Stimulated activated CD8-positive, alpha-beta memory T cell treated with anti-CD3 and anti-CD28 coated beads, Interleukin-12 subunit alpha, Interleukin-12 subunit beta, amount 100 ng/mL, for 4 hours (primary cell): ENCODE measurements at places on chromosomes 6 and 20.

DNA sequence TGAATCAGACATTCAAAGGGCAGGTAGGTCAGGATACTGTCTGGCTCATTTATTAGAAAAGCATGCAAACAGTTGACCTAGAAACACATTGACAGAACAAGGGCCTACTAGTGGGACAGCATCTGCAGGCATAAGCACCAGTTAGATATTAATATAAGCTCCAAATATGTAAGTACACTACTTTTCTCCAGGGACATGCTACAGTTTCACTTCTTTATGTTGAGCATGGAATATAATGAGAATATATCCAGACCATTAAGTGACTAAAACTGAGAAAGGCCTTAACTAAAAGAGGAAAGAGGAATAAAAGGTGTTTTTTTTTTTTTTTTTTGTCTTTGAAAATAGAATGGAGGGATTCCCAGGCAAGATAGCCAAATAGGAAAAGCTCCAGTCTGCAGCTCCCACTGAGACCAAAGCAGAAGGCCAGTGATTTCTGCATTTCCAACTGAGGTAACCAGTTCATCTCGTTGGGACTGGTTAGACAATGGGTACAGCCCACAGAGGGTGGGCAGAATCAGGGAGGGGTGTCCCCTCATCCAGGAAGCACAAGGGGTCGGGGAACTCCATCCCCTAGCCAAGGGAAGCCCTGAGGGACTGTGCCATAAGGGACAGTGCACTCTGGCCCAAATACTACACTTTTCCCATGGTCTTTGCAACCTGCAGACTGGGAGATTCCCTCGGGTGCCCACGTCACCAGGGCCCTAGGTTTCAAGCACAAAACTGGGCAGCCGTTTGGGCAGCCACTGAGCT is 251.6 kb downstream of the PHF3 start:
- DNase-seq, result no peak

GRCh38 chr20:10079964-10080363 is 45.2 kb downstream of the ANKEF1 start:
- DNase-seq, result no peak

GRCh38 chr6:140779341-140779740 is 1353.4 kb upstream of the GJE1 start:
- no peak for DNase-seq

- no peak for DNase-seq
These were observed 6.8 kb downstream of the JAG1 start for GRCh38 chr20:10667077-10667401.

DNA sequence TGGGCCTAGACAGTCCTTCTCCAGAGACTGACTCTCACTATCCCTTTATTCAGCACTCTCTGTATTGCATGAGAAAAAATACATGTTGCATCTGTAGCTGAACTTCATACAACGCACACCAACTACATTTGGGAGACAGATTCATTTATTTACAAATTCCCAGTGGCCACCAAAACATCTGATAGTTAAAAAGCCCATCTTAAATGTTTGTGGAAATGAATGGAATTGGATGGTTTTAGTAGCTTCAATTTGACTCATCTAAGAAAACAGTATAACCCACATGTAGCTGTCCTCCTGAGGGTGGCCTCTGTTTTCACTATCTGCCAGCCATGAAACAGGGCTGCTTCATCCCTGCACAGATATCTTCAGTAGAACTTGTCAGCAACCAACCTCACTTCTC is 116.3 kb downstream of the PCSK2 start:
- DNase-seq, result no peak

DNA sequence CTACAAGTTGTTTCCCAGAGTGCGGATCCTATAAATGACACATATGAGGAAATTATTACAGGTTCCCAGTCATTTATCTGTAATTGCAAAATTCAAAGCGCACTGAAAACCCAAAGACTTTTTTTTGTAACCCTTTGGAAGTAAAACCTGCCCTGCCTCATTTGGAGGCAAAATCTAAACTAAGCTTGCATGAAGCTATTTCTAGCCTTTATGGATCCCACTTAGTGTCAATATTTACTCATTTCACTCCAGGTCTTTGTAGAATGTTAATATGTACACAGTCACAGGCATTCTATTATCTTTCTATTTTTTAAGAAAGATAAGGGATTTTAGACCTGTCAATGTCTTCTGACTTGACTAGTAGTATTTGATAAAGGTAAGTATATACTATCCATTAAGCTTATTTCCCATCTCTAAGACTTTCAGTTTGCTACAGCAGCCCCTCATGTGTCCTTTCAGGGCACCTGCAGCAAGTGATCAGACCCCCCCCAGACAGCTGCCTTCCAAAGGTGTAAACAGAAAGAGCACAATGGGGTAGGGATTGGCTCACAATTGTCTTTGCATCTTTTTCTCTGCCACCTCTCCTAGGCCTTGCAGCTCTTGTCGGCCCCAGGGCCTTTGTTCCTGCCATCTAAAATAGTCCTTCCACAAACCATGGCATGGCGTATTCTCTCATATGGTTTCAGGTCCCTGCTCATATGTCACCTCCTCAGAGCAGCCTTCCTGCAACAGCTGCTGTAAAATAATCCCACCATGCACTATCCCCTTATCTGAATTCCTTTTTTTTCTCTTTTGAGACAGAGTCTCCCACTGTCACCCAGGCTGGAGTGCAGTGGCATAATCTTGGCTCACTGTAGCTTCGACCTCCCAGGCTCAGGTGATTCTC is 1.3 kb upstream of the REPS1 start:
- DNase-seq, result no peak

GRCh38 chr20:39356908-39357307 is 394.8 kb downstream of the DHX35 start:
- no peak for DNase-seq

- no peak for DNase-seq
These were observed 804 bp downstream of the C6orf141 start for GRCh38 chr6:49551078-49551865.

GRCh38 chr6:166420351-166420750 is 37.6 kb upstream of the MPC1 start:
- DNase-seq, result no peak

GRCh38 chr6:41187924-41188886 is 12.7 kb downstream of the TREML2 start:
- DNase-seq, result no peak

DNA sequence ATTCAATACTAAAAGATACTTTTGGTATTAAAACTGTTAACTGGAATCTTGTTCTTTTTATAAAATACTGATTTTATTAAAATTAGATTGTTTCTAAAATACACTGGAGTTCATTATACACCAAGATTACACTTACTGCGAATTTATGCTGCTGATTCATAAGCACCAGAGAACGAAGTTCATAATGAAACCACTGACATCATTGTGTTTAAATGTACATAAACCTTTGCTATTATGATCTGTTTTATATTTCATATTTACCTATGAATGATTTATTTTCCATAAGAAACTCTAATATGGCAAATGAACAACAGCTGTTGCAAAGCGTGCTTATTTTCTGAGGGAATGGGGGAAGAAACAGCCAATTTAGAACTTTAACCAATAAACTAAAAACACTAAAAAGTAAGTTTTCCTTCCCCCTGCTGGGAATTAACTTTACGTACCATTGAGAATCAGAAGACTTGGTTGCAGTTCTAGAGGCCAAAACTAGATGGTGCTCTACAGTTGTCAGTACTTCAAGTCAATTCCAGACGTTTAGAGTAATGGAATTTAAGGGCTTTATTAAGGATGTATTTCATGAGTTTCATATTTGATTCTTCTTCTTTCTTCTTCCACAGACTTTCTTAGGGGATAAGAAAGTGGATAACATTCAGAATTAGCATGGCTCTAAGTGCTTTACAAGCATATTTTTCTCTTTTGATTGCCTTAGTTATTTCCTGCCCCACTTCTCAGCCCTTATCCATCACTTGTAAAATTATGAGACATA is 30.8 kb upstream of the COL19A1 start:
- DNase-seq, result no peak

- DNase-seq, result no peak
These were observed 6.6 kb downstream of the HTR1B start for GRCh38 chr6:77456531-77457248.

DNA sequence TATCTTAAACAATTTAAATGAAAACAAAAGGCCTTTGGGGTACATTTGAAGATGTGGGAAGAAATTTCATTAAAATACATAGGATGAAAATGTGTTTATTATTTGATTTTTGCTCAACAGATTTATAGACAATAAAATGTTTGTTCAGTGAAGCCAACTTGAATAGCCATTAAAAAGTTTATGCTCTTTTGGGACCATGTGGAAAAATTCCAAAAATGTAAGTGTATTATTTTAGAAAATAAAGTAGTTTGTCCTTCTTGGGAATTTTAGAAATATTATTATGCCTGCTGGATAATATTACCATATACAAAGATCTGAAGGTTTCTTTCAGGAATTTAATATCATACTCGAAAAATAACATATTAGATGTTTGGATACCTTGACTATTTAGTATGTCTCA is 131.3 kb downstream of the EPM2A start:
- DNase-seq, result no peak

GRCh38 chr6:99136488-99136887 is 188.7 kb upstream of the FBXL4 start:
- no peak for DNase-seq

- DNase-seq, result no peak
These were observed 17.5 kb downstream of the TMX4 start for GRCh38 chr20:8002056-8002455.

GRCh38 chr6:85451565-85452306 is 1.9 kb downstream of the NT5E start:
- no peak for DNase-seq

- DNase-seq, result no peak
These were observed 215.3 kb upstream of the RNF24 start for GRCh38 chr20:4230651-4231050.

- no peak for DNase-seq
These were observed 17.6 kb downstream of the HDAC2 start for GRCh38 chr6:113953346-113953745.

GRCh38 chr6:12608874-12609273 is 107.7 kb upstream of the PHACTR1 start:
- no peak for DNase-seq

- DNase-seq, result no peak
These were observed 11.3 kb upstream of the SRSF6 start for GRCh38 chr20:43446361-43446879.

- no peak for DNase-seq
These were observed 66.6 kb upstream of the TAB2 start for GRCh38 chr6:149250951-149251350.

GRCh38 chr6:129684903-129685661 is 24.9 kb downstream of the ARHGAP18 start:
- no peak for DNase-seq

DNA sequence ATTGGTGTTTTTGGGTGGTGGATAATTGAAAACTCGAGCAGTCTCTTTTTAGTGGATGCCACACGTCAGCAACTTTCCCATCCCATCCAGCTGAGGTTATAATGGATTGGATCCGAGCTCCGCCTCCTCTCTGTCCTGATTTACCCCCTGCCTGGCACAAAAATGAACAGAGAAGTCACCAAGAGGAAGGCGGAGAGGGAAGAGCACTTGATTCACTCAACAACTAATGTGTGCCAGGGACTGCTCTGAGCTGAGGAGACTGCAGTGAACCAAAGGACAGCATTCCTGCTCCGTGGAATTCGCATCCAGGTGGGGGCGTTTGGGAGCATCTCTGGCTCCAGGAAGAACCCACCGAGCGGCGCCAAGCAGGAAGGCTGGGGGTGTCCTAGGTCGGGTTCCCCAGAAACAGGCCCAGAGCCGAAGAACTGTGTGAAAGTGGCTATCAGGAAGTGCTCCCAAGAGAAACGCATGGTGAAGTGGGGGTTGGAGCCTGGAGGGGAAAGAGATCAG is 95.8 kb upstream of the NAA20 start:
- no peak for DNase-seq

DNA sequence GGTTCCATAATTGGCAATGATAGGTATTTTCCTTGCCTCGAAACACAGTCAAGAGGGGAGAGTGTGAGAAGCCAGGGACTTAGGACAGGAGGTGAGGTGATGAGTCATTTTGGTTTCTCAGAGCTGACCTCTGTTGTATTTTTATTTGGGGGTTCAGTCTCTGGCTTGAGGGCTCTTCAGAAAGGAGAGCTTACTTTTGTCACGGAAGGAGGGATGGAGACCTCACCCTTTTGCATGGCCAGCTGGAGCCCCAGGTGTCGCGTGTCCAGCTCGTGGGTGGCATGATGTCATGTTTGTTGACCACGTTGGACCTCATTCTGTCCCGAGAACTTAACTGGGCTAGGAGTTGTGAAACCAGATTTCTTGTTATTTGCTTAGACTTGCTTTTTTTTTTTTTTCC is 293.9 kb downstream of the QKI start:
- DNase-seq, result no peak

- DNase-seq, result no peak
These were observed 306.6 kb downstream of the PRKN start for GRCh38 chr6:162421004-162421403.

DNA sequence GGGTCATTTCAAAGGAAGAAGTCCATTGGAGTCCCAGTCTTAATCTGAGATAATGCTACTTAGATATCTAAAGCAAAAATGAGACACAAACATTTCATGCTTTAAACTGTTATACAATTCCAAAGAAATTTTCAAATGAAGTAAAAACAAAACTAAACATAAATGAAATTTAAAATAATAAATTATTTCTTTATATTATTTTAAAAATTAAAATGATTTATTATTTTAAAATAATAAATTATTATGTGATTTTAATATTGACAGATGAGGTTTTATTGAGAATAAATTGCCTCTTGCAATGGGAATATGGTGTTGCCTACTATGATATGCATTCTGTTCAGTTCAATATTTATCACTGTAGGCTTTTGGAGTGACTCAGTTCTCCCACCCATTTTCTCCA is 93.7 kb upstream of the BACH2 start:
- no peak for DNase-seq

- DNase-seq, result no peak
These were observed at the start of gene VSX1 for GRCh38 chr20:25081730-25082497. VSX1 (minus strand) TSS chr20:25082141; CDS start chr20:25082096, 45 bp downstream.

DNA sequence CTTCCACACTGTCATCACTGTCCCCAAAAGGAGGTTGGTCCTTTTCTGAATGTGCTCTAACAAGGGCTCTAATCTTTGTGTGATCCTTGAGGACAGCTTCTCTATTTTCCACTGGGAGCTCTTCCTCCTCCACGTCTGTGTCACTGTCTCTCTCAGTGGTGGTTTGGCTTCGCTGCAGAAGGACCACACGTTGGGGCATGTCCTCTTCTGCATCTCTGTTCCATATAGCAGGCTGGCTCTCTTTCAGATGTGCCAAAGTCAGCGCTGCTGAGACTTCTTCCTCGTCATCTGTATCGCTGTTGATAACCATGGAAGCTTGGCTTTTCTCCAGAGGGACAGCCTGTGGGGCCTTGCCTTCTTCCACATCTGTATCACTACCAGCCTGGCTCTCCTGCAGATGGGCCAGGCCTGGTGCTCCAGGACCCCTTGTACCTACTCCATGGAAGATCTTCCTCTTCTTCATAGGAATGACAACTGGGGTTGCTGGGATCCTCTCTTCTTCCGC is 4.6 kb downstream of the MDC1 start:
- DNase-seq, result no peak
